ENCODE measurements at places on chromosomes 2 and 18. TPM values are rescaled to one million over a fixed set of nuclear protein-coding genes. Genes with fewer than 3 reads are reported as not detected.

The RNF152 gene
- total RNA-seq: 6.8 TPM

DNA sequence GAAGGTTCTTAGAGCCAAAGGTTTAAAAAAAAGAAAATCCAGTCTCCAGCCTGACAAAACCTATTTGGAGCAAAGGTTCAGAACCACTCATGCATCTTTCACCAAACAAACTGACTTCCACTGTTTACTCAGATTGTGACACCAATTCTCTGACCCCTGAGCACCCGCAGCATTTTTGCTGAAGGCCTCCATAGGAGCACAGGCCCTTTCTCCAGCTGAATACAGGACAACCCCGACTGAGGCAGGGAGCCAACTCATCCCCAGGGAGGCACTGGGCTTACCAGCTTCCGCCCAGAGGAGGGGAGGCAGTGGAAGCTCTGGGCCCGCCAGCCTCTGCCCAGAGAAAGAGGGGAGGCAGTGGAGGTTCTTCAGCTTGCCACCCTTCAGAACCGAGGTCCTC is 51.0 kb upstream of the CNGA3 start:
- H3K27ac ChIP-seq: peak overlapping the region; percentile 97
- no peaks in the 10 kb centered on the region for H3K36me3 ChIP-seq
- H3K4me3 ChIP-seq: peak overlapping the region; percentile 33
- no peaks in the 10 kb centered on the region for H3K27me3 ChIP-seq

- H3K27ac ChIP-seq: no peak overlapping the region
- H3K27me3 ChIP-seq: no peaks in the 10 kb centered on the region
These were observed 53.9 kb downstream of the PHLPP1 start for GRCh38 chr18:62769216-62769615.

DNA sequence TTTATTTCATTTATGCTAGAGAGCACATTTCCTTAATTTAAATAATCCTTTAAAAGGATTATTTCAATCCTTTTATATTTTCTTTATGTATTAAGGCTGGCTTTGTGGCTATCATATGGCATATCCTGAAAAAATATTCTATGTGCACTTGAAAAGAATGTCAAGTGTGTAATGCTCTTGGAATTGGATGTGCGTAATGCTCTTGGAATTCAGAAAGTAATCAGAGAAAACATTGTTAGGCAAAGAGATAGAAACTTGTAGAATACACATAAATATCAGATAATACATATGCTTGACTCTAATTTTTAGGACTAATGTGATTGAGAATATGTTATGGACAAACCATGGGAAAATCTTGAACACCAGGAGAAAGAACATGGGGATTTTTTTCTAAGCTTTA is 197.5 kb upstream of the COL3A1 start:
- no peaks in the 10 kb centered on the region for H3K27me3 ChIP-seq
- H3K36me3 ChIP-seq: no peaks in the 10 kb centered on the region
- H3K27ac ChIP-seq: no peak overlapping the region
- H3K4me1 ChIP-seq: no peaks in the 10 kb centered on the region
- DNase-seq: no peak
- H3K4me3 ChIP-seq: no peak overlapping the region

DNA sequence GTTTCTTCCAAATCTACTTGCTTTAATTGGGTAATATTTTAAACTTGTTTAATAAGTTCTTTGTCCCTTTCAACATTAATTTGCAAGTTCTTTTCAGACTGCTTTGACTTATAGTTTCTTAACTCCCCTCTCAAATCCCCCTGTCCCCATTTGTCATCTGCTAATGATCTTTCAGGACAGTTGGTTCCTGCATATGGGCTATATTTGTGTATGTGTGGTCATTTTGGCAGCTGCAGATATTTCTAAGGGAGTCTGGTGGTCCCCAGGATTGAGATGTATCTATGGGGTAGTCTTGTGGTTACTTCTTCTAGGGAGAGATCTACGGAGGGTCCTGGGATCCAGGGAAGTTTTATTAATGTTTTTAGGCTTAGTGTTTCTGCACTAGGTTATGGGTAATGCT is 120.6 kb upstream of the SP3 start:
- no peaks in the 10 kb centered on the region for H3K4me1 ChIP-seq
- no peak for DNase-seq
- no peaks in the 10 kb centered on the region for H3K27me3 ChIP-seq
- H3K27ac ChIP-seq: no peak overlapping the region
- H3K36me3 ChIP-seq: no peaks in the 10 kb centered on the region

- H3K27ac ChIP-seq: no peak overlapping the region
- H3K4me3 ChIP-seq: no peak overlapping the region
- H3K4me1 ChIP-seq: no peaks in the 10 kb centered on the region
- no peak for DNase-seq
- peaks cover 3% of the 10 kb centered on the region for H3K36me3 ChIP-seq
These were observed 34.4 kb upstream of the RPL37A start for GRCh38 chr2:216464104-216464720.

The NAPG gene
- total RNA-seq: 16.6 TPM

- H3K4me1 ChIP-seq: peaks cover 14% of the 10 kb centered on the region
- no peak for DNase-seq
- H3K4me3 ChIP-seq: peak overlapping the region; percentile 36
- H3K27ac ChIP-seq: no peak overlapping the region
- H3K27me3 ChIP-seq: peaks cover 5% of the 10 kb centered on the region
These were observed 664 bp downstream of the NETO1 start for GRCh38 chr18:72866901-72867745.

The MYO5B gene
- total RNA-seq: 23.4 TPM

The GPR17 gene
- total RNA-seq: 0.14 TPM

The EVX2 gene
- total RNA-seq: not detected

The DYNAP gene
- total RNA-seq: not detected

GRCh38 chr2:41936771-41937463 is 110.9 kb upstream of the PKDCC start:
- H3K4me3 ChIP-seq: no peak overlapping the region
- H3K27me3 ChIP-seq: no peaks in the 10 kb centered on the region
- H3K27ac ChIP-seq: peak overlapping the region; percentile 18
- no peaks in the 10 kb centered on the region for H3K4me1 ChIP-seq
- no peaks in the 10 kb centered on the region for H3K36me3 ChIP-seq
- DNase-seq: no peak

GRCh38 chr2:212124598-212124997 is 414.0 kb downstream of the ERBB4 start:
- no peaks in the 10 kb centered on the region for H3K27me3 ChIP-seq
- no peaks in the 10 kb centered on the region for H3K4me1 ChIP-seq
- no peak for DNase-seq
- no peaks in the 10 kb centered on the region for H3K36me3 ChIP-seq
- H3K4me3 ChIP-seq: no peak overlapping the region

Data from liver (tissue), 10 donors.